Activated CD8-positive, alpha-beta T cell treated with anti-CD3 and anti-CD28 coated beads for 36 hours (primary cell): ENCODE measurements at places on chromosomes 3 and 15. TPM values are rescaled to one million over a fixed set of nuclear protein-coding genes. Genes with fewer than 3 reads are reported as not detected.

GRCh38 chr3:112297714-112298113 is 3.7 kb upstream of the SLC9C1 start:
- no peaks in the 10 kb centered on the region for H3K27me3 ChIP-seq
- H3K4me3 ChIP-seq: peak overlapping the region; percentile 46
- no peak for DNase-seq
- peak overlapping the region; percentile 78 for H3K27ac ChIP-seq
- H3K36me3 ChIP-seq: no peaks in the 10 kb centered on the region
- peaks cover 25% of the 10 kb centered on the region for H3K4me1 ChIP-seq

GRCh38 chr3:52891615-52892081 is 5.7 kb downstream of the STIMATE start:
- H3K4me1 ChIP-seq: peaks cover 67% of the 10 kb centered on the region
- peak overlapping the region; percentile 36 for H3K4me3 ChIP-seq
- DNase-seq: no peak
- H3K27me3 ChIP-seq: no peaks in the 10 kb centered on the region
- peak overlapping the region; percentile 93 for H3K27ac ChIP-seq

DNA sequence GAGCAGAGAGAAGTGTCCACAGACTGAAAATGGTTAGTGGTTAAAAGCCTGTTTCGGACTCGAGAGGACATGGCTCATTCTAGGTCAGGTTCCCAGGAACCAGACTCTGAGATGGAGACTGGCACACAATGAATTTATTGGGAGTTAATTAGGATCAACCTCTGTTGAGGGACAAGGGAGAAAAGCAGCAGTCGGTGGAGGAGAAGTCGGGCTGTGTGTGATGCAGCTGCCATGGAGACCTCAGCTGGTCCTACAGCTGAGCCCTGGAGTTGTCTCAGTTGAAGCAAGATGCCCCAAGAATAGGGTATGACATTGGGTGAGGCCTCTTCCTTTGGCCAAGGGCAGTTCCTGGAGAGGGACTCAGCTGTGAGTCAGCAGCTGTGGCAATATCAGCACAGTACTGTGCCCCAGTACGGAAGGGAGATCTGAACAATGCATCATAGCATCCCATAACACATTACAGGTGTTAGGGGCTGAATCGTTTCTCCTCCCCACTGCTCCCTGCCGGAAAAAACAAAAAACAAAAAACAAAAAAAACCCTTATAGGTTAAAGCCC is 105.4 kb downstream of the ABHD5 start:
- no peak overlapping the region for H3K4me3 ChIP-seq
- no peak for DNase-seq
- H3K27ac ChIP-seq: no peak overlapping the region
- peaks cover 8% of the 10 kb centered on the region for H3K27me3 ChIP-seq
- H3K4me1 ChIP-seq: no peaks in the 10 kb centered on the region

DNA sequence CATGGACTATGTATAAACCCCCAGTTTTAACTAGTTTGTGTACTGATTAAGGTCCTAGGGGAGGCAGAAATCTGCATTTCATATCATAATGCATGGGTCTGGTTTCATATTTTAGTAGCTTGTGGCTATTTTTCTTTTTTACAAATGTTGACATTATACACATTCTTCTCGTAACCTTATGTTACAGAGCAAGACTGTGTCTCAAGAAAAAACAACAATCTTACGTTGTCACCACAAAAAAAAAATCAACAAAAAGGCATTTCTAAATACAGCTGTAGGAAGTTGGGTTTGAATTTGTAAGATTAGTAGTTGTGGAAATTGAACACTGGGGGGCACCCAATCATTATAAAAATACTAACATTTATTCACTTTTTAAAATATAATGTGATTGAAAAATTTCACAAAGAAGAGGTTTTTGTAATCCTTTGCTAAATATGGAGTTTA is 17.9 kb downstream of the SERP1 start:
- H3K4me1 ChIP-seq: peaks cover 8% of the 10 kb centered on the region
- H3K36me3 ChIP-seq: no peaks in the 10 kb centered on the region
- no peak overlapping the region for H3K27ac ChIP-seq
- no peaks in the 10 kb centered on the region for H3K27me3 ChIP-seq

GRCh38 chr3:141650783-141651182 is 87.3 kb upstream of the RNF7 start:
- no peaks in the 10 kb centered on the region for H3K4me1 ChIP-seq
- H3K36me3 ChIP-seq: no peaks in the 10 kb centered on the region
- H3K4me3 ChIP-seq: no peak overlapping the region
- peaks cover 1% of the 10 kb centered on the region for H3K27me3 ChIP-seq
- DNase-seq: no peak
- H3K27ac ChIP-seq: no peak overlapping the region

GRCh38 chr15:43508991-43509659 is 8.3 kb upstream of the MAP1A start:
- peaks cover 22% of the 10 kb centered on the region for H3K4me1 ChIP-seq
- H3K4me3 ChIP-seq: peak overlapping the region; percentile 90
- no peaks in the 10 kb centered on the region for H3K36me3 ChIP-seq
- H3K27me3 ChIP-seq: peaks cover 4% of the 10 kb centered on the region
- no peak overlapping the region for H3K27ac ChIP-seq
- DNase-seq: no peak

DNA sequence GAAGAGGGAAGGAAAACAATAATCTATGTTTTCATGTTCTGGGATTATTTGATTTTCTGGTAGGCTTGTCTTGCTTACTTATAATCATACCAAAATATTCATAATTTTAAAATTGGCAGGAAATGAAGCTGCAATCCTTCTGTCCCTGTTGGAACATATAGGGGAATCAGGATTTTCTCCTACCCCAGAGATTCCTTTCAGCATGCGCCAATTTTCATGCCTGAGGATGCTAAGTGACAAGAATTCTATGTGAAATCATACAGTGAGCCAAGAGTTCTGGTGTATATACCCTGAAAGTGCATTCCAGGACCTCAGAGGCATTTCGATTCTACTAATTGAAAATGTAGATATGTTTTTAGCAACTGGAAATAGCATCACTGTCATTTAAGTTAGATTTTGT is 9.9 kb upstream of the CADPS start:
- no peak overlapping the region for H3K27ac ChIP-seq
- no peaks in the 10 kb centered on the region for H3K36me3 ChIP-seq
- no peaks in the 10 kb centered on the region for H3K4me1 ChIP-seq
- H3K4me3 ChIP-seq: no peak overlapping the region
- no peak for DNase-seq

The P2RY12 gene
- total RNA-seq: not detected
